ENCODE measurements at places on chromosomes 4 and X.

DNA sequence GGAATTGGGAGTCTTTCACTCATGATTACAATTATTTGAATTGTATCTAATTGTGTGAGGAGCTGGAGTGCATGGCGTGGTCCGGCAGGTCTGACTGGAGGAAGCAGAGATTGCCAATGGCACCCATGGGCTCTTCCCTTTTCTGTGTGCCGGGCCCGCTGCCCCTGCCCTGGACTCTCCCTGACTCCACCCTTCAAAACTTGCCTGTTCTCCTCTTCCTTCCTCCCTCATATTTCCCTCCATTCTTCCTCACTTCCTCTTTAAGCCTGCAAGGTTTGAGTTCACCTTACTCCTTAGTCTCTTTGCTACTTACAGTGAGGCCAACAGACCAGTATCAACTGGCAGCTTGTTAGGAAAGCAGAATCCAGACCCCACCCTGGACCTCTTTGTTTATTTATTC lies 6.5 kb upstream of the STBD1 start:
- DNase-seq = no peak

GRCh38 chr4:6466756-6467381 lies 5.5 kb downstream of the PPP2R2C start:
- DNase-seq = peak; percentile 25

GRCh38 chr4:185840201-185840600 lies 28.2 kb upstream of the SORBS2 start:
- no peak for DNase-seq

DNA sequence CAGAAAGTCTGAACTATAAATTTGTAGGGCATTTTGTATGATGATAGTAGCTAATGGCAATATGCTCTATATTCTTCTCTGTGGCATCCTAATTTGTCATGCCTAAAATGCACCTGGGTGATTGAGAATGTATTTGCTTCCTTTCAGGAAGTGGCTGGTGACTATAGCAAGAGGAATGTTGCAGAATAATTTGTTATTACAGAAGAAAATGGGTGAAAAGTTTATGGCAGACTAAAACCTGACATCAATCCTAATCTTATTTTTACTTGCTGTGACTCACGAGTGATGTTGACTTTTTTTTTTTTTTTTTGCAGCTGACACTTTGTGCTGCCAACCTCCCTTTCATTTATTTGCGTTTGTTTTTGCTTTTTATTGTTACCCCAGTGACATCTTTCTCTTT lies 141.1 kb downstream of the MSL3 start:
- no peak for DNase-seq

- no peak for DNase-seq
Observed at GRCh38 chrX:78456909-78457308, 129.5 kb upstream of the CYSLTR1 start.

GRCh38 chr4:184693056-184693455 lies 40.8 kb downstream of the CENPU start:
- no peak for DNase-seq

DNA sequence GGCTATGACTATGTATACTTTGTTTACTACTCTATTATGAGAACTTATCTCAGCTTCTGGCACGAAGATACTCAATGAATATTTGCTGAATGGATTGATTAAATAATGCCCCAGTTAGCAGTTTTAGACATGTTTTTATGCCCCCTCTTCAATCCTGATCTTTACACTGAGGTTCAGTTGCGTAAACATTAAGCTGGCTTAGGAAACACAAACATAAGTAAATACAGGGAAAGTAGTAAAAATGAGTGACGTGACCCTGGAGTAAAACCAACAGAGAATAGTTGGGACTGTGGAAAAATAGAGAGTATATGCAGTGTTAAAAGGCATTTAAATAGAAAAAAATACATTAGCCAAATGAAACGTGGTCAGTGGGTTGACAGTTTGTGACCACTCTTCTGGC lies 387.0 kb upstream of the ACTRT1 start:
- DNase-seq = no peak

DNA sequence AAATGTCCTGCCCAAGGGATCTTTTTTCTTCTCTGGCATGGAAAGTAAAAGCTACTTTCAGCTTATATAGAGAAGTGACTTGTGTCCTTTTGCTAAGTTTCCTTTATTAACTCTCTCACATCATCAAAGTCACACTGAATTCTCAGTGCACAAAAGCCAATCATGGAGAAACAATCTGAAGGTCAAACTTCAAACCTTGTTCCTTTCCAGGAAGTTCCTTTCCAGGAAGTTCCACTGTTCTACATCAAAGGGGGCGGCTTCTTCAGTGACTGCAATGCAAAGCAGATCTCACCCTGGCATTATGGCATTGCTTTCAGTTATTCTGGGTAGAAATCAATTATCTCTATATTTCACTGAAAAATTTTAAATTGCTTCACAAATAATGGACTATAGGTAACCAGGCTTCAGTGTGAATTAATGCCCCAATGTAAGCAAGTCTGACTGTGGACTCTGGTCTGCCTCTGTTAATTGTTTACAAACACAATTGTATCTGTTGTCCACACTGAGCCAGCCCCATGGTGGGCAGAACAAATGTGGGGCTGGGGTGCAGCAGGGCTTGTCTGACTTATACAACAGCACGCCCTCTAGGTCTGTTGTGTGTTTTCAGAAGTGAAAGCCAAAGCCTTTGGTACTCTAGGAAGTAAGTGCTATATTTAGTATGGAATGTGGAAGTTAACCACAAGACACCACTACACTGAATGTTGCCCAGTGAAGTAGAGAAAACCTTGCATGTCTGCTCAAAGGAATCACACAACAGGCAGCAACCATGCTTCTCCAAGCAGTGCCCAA lies 98.8 kb downstream of the CDS1 start:
- no peak for DNase-seq

- DNase-seq = no peak
Observed at GRCh38 chrX:106875151-106875550, 28.0 kb downstream of the RIPPLY1 start.

- DNase-seq = no peak
Observed at GRCh38 chrX:111506826-111507225, 4.6 kb upstream of the SERTM2 start.

DNA sequence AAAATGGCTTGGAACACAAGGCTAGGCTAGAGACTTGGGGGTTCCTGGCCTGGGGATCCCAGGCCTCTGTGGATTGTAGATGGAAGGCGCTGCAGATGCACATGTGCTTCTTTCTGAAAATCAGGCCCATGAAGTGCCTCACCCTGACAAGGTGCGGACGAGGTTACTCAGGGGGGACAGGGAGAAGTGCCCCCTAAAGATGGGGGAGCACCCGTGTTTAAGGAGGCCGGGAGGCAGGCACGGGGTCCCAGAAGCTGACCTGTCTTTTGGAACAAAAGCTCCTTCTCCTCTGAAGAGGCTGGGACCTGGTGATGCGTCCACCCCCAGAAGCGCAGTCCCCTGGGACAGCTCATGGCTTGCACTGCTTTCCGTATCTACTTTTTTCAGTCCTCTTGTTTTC lies 2.4 kb downstream of the PDZD4 start:
- DNase-seq = no peak

- DNase-seq = no peak
Observed at GRCh38 chr4:93201471-93202096, 627.0 kb upstream of the ATOH1 start.

GRCh38 chr4:171288816-171289432 lies 524.3 kb upstream of the GALNTL6 start:
- no peak for DNase-seq
